AG08396 (cell line): ENCODE measurements at places on chromosomes 5 and 9.
A peak's percentile ranks its signal among the peaks of the same experiment; 100 is the strongest.

GRCh38 chr5:126182971-126183695, 240.1 kb upstream of the GRAMD2B start:
- DNase-seq: no peak

- no peak for DNase-seq
Observed at GRCh38 chr5:40401284-40402006, 278.3 kb upstream of the PTGER4 start.

DNA sequence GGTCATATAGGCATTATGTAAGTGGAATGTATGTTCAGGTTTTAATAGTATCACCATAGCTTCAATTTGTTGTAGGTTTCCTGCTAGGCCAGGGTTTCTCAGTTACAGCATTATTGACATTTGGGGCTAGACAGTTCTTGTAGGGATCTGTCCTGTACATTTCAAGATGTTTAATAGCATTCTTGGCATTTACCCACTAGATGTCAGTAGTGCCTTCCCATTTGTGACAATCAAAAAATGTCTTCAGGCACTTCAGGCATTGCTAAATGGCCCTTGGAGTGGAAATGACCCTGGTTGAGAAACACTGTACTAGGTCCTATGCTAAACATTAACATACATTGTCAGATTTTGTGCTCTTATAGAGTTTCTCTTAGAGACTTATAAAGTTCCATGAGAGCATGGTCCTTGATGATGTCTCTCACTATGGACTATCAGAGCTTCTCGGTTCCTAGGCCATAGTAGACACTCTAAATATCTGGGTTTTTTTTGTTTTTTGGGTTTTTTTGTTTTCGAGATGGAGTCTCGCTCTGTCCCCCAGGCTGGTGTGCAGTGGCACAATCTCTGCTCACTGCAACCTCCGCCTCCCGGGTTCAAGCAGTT, 1.4 kb downstream of the KIF20A start:
- peak; percentile 35 for DNase-seq

DNA sequence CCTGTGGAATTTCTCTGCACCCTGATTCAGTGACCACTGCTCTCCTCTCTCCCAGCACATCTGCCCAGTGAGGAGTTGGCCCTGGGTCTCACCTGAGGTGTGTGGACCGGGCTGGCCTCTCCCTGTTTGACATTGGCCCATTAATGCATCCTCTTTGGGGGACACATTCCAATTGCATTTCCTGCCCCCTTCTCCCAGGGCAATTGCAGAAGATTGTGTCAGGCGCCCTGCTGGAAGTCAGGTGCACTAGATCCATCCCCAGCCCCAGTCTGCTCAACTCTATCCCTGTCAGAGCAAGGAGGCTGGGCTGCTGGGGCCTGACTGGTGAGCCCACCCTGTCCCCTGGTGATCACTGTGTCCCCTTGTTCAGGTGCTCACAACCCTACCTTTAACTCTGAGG, 84.5 kb downstream of the LMX1B start:
- DNase-seq: no peak

DNA sequence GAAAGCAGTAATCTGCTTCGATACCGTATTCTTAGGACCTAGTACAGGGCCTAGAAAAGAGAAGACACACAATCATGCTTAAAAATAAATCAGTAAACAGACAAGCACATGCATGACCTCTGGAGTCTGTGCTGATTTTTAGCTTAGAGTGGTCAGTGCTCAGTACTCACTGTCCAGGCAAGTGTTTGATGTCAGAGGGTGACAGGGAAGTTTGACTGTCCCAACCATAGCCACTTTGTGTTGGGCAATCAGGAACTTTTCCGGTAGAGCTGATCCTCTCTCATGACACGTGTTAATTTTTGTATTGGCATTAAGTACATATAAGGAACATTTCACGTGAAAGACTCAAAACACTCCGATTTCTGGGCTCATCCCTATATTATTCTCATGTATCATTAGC, 464.7 kb upstream of the KLF4 start:
- no peak for DNase-seq

DNA sequence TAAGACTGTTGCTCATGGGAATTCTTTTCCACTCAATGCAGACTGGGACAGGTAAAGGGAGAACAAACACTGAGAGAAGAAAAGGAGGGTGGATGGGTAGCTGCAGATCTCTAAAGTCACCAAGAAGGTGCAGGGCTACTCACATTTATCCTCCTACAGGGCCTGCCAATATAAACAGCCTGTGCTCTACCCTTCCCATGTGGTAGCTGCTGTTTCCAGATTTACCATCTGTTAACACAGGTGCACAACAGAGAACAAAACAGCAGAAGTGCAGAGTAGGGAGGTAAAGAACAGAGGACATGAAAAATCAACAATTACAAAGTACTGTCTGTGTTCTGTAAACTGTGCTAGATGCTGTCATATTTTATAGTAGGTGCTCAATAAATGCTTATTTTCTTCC, 26.0 kb downstream of the JAKMIP2 start:
- DNase-seq: no peak

DNA sequence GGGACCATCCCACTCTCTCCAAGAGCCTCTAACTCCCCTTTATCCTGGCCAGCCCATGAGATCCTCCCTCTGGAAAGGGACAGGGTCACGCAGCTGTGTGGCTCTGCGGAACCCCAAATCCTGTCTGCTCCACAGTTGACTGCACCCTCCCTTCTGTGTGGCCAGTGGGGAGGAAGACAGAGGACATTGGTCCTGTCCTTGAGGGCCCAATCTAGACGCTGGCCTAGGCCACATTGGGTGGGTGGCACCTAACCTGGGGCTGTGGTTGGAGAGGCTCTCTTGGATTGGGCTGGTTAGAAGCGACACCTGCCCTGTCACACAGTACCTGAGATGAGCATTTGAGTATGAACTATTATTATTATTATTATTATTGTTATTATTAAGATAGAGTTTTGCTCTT, 12.6 kb upstream of the NXNL2 start:
- no peak for DNase-seq

DNA sequence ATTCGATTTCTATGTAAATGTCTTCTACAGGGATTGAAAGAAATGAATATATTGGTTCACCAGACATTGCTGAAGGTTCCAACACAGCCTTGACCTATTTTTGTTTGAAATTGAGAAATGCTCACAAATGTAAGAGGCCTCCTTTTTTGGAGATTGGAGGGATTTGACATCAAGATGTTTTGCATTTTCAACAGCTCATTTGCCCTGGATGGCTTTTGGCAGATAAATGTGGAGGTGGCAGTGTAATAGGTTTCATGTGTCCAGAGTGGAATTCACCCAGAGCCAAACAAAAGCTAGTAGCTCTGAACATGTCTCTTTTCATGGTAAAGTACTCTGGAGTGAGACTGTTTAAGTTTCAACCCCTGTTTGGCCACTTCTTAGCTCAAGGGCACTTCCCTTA, 77.3 kb downstream of the PALM2AKAP2 start:
- DNase-seq: no peak

DNA sequence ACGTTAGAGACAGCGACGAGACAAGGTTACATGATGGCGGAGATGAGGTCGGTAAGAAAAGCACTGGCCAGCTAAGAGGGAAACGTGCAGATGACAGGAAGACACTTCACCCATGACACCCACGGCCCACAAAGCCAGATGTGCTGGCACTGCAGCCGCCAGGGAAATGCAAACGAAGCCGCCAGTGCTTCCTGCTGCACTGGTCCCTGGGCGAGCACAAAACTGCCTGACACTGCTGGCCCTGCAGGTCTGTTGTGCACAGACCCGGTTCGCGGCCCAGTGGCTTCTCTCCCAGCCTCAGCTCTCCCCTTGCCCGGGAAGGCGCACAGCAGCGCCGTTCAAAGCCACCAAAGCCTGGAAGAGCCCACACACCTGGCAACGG, 20.3 kb downstream of the QSOX2 start:
- no peak for DNase-seq

DNA sequence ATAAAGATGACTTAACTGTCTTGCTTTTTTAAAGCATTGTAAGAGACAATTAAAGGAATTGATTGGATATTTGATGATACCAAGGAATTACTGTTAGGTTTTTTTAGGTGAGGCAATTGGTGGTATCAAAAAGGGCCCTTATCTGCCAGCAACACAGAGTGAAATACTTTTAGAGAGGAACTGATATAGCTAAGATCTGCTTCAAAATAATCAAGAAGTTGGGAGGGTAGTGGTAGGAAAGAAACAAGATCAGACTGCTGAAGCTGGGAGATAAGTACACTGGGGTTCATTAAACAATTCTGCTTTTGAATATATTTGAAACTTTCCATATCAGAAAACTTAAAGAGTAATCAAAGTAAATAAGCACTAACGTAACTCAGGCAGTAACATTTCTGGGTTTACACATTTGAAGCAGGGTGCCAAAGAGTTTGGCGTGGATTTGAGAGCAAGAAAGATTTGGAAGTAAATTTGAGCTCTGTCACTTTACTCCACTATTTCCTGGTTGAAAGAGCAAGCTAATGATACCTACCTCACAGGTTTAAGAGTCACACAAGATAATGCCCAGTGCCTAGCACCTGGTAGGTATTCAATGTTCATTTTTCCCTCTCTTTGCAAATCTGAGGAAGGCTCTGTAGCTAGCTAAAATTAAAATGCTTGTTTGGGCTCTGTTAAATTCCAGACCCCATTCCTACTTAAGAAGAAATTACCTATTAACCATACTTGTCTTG, 6.9 kb downstream of the ERMP1 start:
- no peak for DNase-seq

DNA sequence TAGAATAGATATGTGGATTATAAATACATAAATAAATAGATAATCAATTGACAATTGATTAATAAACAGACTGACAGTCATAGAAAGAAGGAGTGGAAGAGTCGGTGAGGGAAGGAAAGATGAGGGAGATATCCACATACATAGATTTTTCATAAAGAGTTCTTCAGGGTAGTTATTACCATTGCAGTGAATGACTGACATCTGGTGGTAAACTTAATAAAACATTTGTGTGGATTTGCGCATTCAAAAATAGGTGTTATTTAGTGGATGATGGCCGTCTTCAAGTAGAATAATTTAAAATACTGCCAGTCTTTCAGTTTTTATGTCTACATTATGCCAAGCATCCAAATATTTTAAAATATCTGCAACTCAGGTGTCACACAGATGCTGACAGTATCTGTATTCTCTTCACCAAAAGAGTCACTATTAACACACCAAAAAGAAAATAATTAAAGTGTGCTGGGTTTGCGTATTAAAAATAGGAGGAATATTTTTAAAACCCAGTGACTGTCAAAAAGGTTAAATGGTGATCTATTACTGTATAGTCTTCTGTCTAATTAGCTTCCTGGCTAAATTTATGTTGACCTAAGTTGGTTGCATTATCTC, 78.8 kb downstream of the GIN1 start:
- peak; percentile 8 for DNase-seq

DNA sequence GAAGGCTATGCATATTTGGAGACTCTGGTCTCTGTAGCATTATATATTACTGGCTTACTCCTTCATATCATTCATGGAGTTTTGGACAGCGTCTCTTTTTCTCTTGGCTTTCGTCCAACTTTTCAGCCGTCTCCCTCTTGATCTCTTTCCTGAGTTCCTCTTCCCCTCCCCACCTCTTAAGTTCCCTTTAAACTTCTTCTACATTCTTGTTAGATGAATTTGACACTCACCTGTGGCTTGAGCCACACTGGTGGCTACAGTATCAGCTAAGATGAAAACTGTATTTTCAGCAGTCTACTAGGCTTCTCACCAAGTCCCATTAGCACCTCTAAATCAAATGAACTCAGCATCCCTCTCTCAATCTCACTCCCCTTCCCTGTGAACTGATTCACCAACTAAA, 128.1 kb downstream of the STARD4 start:
- DNase-seq: no peak

DNA sequence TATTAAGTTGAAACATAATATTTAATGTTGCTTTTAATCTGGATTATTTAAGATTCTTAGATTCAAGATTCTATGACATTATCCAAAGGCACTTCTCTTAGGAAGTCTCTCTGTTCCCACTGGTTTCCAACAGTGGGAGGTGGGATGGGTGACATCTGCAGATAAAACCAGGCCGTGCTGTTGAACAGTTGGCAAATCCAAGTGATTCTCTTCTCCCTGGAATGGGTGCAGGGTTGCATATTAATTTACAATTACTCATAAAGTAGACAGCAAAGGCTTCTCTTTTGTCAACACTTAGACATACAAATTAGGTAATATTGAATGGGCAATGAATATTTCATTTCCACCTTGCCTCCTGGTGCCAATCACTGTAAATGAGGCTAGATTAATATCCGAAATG, 233.7 kb upstream of the IL12B start:
- no peak for DNase-seq
